Renal cortex interstitium (tissue), 15 donors: ENCODE measurements at places on chromosomes 1 and 21.

DNA sequence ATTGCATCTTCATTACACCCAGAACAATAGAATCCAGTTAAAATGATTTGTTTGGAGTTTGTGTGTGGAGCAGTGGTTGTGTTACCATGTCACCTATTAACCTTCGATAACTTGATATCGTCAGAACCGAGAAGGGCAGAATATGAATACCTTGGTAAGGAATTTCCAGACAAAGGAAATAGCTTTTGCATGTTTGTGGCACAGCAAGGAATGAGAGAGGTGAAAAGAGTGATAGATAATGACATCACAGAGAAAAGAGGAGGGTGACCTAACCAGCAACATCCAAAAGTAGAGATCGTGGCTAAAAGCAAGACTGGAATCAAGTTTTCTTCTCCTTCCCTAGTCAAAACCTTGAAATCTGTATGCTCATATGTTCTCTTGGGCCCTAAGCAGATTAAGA, 244.6 kb upstream of the NEGR1 start:
- no peak for DNase-seq

- no peak for DNase-seq
These were observed 41.2 kb upstream of the TDRD10 start for GRCh38 chr1:154460695-154461260.

DNA sequence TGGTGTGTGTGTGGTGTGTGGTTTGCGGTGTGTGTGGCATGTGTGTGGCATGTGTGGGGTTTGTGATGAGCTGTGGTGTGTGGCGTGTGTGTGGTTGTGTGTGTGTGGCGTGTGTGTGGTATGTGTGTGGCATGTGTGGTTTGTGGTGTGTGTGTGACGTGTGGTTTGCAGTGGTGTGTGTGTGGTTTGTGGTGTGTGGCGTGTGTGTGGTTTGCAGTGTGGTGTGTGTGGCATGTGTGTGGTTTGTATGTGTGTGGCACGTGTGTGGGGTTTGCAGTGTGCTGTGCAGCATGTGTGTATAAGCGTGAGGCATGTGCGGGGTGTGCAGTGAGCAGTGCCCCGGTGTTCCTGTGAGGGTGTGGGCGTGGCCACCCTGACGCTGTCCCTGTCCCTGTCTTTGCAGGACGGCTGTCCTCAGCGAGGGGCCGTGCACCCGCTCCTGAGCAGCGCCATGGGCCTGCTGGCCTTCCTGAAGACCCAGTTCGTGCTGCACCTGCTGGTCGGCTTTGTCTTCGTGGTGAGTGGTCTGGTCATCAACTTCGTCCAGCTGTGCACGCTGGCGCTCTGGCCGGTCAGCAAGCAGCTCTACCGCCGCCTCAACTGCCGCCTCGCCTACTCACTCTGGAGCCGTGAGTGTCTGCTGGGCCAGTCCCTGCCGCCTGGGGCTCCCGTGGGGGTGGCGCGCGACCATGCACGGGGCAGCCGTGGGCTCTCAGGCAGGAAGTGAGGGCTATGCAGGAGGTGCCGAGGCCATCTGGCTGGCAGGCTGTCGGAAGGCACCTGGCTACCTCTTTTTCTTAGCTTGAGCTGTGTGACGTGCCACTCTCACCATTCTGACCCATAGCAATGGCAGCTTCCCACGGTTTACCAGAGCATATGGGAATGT, 52.6 kb upstream of the TRAPPC10 start:
- DNase-seq, result no peak

GRCh38 chr1:67217417-67217816, 51.2 kb downstream of the IL23R start:
- DNase-seq, result no peak

DNA sequence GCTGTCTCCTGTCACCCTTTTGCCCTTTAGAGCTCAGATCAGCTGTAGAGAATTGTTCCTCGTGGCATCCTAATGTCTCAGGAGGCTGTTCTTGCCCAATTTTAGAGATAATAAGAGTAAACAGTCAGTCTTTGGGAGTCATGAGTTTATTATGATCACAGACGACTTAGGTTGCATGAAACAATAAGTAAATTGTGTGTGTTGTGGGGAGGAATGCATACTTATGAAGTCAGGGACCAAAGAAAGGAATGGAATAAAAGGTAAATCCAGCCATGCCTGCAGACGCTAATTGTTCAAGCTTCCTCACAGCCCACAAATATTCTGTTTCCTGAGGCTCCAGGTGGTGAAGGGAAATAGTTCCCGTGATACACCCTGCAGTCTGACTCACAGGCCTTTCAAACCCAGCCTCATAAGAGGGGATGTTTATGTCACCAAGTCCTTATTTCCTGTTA, 897 bp downstream of the EPHX4 start:
- peak; percentile 3 for DNase-seq

DNA sequence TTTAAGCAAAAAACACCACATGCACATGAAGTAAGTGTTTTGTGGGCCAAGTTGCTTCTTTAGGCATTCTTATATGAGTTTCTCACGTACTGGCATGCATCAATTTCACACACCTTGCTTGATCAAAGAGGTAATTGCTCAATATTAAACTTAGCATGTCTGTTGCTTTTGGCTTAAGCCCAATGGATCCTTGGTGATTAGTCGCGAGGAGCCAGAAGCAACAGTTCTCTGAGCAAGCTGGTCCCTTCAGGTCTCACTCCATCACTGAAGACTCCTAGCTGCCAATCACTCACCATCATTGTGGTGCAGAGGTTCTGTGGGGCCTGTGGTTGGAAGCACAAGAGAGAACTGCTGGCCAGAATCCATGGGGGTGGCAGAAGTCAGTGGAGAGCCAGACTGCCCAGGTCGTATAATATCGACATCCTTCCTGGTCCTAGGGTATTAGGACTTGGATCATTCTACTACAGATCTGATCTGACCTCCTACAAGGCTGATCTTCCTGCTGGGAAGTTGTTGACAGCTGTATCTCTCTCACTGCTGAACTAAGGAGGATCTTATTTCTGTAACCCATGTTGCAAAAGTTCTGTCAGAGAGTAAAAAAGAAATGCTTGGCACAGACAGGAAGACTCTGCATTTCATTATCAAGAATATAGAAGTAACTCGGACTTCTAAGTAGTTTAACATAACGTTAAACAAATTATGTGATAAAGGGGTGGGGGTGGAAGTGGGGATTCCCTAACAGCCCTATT, 140.5 kb downstream of the NTPCR start:
- DNase-seq, result no peak

- DNase-seq, result peak; percentile 23
These were observed 65.3 kb downstream of the ZNF697 start for GRCh38 chr1:119582801-119583200.

GRCh38 chr1:89883030-89883379, 62.2 kb downstream of the LRRC8D start:
- no peak for DNase-seq

DNA sequence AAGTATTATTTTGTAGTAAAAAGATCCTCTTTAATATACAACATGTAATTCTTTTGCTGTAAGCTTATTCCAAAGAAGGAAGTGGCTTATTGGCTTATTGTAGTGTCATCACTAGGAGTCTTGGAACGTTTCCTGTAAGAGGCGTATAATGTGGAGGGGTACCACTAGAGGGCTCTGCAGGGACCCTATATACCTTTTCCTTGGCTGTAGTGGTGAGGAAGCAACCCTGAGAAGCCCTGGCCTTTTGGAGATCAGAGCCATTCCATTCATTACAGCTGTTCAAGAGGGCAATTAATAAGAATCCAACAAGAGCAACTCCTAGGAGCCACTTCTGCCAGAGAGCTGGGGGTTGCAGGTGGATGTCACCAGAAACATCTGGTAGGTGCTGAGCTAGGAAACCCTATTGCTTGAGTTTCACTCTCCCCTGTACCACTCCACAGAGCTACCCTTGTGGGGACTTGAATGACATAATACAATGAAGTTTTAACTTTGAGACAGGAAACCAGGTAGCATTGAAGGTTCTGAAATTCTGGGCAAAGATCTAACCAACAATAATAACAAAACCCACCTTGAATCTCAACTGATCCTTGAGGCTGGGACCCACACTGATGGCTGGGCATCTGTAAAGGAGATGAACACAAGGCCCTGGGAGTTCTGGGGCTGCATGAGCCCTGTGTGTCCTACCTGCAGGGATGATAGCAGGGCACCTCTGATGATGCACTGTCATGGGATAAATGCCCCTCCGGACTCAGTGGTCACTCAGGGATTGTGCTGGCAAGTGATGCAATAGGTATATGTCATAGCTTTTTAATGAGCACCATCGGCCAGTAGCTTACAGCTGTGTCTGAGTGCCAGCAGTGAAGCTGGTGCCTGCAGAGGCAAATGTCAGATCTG, 160.2 kb upstream of the COA6 start:
- DNase-seq, result no peak

DNA sequence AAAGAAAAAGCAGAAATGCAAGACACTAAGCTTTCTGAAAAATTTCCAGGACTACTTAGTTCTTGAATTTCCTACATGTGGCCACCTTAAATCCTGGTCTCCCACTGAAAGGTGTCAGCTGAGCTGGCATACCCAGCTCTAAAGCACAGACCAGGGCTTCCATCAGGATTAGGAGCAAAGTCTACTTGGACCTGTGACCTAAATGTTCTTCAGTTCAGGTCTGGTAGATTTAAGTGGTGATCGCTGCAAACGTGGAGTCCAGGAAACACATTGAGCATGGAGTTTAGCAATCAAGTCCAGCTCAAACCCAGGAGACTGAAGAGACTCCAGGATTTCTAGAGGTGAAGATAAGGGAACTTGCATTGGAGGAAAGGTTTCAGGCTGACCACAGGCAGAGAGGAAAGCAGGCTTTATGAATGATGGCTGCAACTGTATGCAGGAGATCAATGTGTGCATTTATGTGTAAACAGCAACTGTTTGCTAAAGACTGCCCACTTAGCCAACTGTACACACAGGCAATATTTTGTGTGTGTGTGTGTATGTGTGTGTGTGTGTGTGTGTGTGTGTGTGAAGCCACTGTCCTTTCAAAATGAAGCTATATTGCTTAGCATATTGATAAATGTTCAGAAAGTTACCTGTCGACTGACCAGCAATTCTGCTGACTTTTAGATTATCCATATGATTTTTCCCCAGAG, 75.2 kb downstream of the LMX1A start:
- no peak for DNase-seq

- no peak for DNase-seq
These were observed 7.7 kb downstream of the ARMH1 start for GRCh38 chr1:44681905-44682882.

- DNase-seq, result no peak
These were observed 203.6 kb downstream of the PCP4 start for GRCh38 chr21:40070871-40071270.

- DNase-seq, result no peak
These were observed 122.8 kb upstream of the IVNS1ABP start for GRCh38 chr1:185439727-185440415.
